ENCODE measurements at places on chromosomes 5 and 9.
A peak's percentile ranks its signal among the peaks of the same experiment; 100 is the strongest.

DNA sequence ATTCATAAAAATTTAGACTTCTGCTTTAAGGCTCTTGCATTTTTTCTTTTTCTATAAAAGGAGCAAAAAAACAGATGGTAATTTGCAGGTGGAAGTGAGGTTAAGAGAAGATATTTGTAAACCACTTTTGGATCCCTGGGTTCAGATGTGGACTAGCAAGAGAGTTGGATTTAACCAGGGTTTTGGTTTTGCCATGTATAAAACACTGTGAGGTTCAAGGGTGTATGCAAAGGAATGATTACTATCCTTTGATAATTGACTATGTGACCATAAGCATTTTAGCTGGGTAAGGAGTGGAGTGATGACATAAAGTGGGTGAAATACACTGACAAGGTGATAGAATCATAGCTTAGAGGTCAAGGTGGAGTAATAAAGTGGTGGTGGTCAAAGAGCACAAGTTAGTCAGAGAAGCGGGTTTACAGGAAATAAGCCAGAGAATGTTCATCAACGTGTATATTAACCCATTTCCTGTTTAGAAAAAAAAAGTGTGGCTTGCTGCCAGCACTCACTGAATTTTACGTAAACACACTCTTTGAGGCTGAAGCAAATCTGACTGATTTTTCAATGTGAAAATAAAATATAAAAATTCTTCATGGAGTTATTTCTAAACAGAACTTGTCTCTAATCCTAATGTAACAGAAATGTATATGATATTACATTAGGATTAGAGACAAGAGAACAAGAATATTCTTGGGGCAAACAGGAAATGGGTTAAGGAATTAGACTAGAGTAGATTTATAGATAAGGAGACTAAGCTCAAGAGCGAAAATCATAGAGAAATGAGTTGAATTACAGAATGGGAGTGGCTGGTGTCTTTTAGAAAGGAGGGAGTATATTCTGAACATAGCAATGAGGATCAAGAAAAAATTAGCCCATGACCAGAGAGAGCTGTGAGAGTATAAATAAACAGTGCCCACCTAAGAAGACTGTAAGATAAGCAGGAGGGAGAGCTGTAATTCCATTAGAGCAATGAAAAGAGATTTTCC lies 74.5 kb downstream of the CDKN2A start:
- peak; percentile 10 for DNase-seq

DNA sequence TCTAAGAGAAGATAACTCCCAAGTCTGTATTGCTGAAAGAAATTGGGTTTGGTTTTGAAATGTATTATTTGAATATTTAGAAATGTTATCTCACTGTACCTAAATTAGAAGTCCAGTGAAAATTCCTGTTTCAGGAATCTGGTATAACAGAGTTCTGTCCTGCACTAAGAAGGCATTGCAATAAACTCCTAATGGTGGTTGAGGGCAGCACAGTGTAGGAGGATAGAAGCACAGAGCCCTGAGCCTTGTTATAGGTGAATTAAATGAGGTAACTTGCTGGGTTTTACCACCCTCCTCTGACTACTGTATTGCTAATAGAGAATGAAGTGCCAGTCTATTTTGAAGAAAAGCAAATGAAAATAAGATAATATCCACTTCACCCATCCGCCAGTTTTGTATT lies 143.4 kb downstream of the CD180 start:
- DNase-seq = no peak

DNA sequence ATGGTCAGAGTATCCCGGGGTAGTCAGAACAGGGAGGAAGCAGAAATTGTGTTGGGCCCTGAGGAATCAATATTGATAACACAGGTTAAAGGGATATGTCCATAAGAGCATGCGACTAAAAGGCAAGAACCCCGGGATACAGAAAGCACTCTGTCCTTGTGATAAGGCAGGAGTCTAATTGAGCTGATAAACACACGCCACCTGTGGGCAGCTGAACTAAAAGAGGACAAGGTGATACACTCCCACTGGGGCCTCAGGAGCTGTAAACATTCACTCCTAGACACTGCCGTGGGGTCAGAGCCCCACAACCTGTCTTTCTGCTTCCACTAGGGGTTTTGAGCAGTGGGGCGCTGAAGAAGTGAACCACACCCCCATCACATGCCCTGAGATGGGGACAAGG lies 144.7 kb upstream of the MPDZ start:
- DNase-seq = no peak

DNA sequence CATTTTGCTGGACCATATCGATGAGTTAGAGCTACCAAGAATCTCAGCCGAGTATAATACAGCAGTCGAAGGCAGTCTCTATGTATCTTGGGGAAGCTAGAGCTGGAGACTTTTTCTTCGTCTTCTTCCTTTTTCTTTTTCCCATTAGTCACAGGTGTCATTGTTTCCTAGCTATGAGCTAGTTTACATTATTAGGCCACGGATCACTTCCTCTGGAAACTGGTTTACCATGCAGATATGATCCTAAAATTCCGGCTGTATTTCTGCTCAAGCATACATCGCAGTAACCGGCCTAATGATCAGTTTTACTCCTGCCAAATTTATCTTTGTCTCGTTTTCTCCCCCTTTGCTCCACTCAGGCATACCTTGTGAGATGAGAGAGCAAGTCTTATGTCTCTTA lies 312.8 kb downstream of the ARHGAP26 start:
- DNase-seq = no peak

DNA sequence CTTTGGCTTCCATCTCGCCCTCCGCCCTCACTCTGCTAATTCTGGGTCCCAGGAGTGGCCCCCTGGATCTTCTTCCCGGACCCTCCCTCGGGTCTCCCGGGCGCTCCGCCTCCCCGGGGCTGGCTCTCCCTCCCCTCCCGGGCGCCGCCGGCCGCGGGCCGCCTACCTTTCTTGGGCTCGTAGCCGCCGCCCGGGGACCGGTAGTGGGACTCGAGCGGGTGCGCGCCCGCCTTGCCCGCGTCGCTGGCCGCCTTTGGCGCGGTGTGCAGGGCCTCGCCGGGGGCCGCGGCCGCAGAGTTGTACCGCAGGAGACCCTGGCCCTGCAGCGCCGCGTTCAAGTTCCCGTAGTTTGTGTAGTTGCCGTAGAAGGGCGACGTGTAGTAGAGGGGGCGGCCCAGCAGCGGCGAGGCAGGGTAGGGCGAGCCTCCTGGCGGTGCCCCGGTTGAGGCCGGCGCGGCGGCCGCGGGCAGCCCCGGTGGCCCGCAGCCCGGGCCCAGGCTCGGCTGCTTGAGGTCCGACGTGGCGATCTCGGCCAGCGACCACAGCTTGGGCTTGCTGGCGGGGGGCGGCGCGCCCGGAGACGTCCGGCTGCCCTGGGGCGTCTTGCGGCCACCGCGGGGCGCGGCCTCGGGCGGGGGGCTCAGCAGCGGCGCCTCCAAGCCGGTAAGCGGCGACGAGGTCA lies 3.2 kb downstream of the IRX2 start:
- DNase-seq = no peak

DNA sequence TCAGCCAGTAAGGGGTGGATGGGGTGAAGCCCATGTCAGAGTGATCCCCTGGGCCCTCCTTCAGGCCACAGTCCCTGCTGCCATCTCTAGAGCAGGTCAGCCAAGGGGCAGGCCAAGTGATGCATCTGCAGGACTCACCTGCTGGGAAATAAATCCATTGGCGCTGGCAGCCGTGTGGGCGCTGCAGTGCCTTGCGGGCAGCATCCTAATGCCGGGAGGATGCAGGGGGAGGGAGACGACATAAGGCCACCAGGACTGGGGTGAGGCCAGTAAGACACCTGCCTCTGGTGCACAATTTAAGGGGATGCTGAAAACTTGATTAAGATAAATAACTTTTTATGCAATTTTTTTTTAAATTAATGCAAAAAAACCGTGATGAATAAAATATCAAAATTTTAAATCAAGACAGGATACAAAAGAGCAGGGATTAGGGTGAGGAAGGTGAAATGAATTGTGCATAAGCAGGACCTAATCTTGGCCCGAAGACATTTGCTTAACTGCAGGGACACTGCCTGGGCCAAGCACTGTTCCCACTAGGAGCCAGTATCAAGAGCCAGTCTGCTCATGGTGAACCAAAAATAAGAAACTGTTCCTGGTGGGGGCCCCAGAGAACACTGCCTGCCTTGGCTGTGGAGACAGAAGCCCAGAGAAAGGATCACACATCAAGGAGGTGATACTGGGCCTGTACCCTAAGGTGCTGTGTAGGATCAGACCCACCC lies 67.5 kb upstream of the CPLX2 start:
- DNase-seq = no peak

DNA sequence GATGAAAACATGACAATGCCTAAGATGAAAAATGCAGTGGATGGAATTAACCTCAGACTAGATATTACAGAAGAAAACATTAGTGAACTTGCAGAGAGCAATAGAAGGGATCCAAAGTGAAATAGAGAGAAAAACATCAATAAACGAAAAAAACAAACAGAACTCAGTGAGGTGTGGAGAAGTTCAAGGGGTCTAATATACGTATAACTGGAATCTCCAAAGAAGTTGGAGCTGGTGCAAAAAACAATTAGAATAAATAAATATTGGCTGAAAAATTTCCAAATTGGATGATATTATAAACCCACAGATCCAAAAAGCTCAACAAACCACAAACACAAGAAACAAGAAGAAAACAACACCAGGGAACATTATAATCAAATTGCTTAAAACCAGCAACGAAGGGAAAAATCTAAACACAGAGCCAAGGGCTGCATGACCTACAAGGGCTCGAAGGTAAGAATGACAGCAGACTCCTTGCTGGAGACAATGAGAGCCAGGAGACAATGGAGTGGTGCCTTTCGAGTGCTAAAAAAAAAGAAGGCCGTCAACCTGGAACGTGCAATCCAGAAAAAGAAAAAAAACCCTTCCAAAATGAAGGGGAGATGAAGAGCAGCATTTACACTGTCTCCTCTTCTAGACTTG lies 11.8 kb downstream of the FAM163B start:
- DNase-seq = no peak

GRCh38 chr5:175751369-175751768 lies 93.5 kb downstream of the HRH2 start:
- no peak for DNase-seq

DNA sequence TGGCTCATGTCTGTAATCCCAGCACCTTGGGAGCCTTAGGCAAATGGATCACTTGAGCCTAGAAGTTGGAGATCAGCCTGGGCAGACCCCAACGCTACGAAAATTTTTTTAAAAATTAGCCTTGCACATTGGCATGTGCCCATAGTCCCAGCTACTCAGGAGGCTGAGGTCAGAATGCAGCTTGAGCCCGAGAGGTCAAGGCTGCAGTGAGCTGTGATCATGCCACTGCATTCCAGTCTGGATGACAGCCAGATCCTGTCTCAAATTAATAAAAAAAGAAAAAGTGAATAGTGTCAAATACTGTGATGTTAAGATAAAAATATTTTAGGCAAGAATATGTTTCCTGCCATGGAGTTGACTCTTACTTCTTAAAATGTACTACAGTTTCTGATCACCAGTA lies 5.3 kb downstream of the FBN2 start:
- no peak for DNase-seq

DNA sequence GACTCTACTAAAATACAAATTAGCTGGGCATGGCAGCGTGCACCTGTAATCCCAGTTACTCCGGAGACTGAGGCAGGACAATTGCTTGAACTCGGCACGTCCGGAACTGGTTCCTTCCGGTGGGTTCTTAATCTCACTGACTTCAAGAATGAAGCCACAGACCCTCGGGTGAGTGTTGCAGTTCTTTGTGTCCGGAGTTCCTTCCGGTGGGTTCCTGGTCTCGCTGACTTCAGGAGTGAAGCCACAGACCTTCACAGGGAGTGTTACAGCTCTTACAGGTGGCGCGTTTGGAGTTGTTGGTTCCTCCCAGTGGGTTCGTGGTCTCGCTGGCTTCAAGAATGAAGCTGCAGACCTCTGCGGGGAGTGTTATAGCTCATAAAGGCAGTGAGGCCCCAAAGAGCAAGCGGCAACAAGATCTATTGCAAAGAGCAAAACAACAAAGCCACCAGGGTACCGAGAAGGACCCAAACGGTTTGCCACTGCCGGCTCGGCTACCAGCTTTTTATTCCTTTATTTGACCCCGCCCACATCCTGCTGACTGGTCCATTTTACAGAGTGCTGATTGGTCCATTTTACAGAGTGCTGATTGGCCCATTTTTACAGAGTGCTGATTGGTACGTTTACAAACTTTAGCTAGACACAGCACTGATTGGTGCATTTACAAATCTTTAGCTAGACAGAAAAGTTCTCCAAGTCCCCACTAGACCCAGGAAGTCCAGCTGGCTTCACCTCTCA lies 28.6 kb upstream of the SLC6A19 start:
- DNase-seq = no peak

DNA sequence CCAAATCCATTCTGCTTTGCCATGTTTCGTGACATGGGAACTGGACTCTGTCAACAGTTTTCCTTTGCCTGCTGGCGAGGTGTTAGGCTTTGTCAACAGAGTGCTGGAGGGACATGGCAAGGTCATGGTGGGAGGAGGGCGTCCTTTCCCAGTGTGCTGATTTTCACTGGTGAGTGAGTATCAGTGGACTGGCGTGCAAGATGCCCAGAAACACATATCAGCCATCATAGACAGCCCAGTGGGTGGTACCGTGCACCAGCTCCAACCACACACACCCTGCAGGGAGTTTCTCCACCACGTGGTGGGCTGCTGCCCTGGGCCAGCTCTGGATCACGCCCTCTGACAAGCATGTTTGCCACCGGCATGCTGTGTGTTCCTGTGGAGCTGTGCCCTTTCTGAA lies 50.0 kb upstream of the ABL1 start:
- DNase-seq = no peak

DNA sequence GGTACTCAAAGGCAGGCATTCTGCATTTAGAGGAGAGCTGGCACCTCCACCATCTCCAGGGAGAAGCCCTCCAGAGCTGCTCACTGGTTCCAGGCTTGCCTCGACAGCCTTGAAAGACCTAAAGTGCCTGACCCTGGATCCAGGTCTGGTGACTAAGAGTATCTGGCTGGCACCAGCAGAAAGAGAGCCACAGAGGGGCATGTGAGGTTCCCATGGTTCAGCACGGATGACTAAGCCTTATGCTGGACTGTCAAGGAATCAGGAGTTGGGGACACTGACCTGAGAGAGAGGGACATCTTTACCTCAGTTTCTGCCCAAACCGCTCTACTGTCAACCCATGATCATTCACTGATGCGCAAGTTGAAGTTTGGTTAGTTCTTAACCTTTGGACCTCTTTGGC lies 3.0 kb downstream of the ACTL7A start:
- no peak for DNase-seq

DNA sequence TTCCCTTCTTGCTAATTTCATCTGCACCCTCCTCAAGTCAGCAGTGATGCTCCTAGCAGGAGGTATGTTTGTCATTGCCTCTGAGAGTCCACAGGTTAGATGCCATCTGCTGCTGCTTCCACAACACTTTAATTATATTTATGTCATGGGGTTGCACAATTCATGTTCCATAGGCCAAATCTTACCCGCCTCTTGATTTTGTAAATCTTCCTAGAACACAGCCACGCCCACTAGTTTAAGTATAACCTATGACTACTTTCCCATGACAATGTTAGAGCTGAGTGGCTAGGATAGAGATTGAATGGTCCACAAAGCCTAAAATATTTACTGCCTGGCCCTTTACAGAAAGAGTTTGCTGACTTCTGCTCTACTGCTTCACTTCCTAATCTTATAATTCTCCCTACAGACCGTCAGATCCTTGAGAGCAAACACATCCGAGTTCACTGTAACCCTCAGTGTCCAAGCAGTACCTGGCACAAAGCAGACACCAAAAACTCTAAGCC lies 21.1 kb downstream of the LIFR start:
- DNase-seq = no peak
